Activated naive CD4-positive, alpha-beta T cell treated with anti-CD3 and anti-CD28 coated beads, Interleukin-2, amount 50 U/mL, for 72 hours (primary cell): ENCODE measurements at places on chromosomes 4 and X.

DNA sequence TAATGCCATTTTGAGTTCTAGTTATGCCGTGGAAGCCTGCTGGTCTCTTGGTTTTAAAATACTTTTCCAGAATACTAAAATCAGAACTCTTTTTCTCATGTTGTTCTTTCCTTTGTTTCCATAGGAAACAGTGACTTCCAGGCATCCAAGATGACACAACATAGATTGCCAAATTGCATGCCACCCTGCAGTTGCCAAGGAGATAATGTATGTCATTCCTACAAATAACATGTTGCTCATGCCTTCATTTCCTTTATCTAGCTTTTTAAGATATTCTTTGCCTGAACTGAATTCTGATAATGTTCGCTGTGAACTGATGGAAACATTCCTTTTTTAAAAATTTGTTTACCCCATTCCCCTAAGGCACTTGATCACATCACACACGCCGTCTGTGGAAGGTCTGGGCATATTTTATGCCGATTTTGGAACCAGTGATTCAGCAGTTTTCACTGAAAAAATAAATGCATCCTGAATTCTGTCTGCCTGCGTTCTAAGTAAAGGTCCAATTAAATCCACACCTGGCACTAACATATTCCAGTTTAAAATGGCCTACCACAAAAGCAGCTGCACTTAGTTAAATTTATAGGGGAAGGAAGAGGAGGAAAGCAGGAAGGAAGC, 38.0 kb upstream of the COX7B2 start:
- DNase-seq, result no peak

DNA sequence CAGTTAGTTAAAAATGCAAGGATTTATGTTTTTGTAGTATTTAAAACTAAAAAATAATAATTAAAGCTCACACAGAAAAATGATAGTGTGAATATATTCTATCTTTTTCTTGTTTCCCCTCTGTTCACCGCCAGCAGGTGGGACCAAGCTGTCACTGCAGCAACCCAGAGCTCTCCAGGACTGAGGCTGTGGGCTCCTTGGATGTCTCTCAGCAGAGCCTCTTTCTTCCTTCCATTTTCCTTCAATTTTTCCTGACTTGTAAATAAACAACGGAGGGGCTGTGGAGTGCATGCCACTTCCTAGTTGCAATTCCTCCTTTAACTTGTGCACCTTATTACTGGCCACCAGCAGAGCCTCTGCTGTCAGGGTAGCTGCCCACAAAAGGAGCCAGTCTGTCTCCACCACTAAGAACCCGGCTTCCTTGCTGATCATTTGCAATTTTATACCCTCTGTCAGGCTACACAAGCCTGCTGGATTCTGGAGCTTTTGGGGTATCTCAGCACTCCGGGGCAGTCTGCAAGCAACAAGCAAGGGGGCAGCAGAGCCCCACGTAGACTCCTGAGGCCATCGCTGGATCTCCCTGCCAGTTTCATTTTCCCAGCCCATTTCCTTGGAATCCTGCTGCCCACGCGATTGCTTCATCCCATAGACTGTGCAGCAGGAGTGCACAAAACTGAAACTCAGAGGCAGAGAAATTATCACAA, 1467.4 kb downstream of the C4orf33 start:
- no peak for DNase-seq

DNA sequence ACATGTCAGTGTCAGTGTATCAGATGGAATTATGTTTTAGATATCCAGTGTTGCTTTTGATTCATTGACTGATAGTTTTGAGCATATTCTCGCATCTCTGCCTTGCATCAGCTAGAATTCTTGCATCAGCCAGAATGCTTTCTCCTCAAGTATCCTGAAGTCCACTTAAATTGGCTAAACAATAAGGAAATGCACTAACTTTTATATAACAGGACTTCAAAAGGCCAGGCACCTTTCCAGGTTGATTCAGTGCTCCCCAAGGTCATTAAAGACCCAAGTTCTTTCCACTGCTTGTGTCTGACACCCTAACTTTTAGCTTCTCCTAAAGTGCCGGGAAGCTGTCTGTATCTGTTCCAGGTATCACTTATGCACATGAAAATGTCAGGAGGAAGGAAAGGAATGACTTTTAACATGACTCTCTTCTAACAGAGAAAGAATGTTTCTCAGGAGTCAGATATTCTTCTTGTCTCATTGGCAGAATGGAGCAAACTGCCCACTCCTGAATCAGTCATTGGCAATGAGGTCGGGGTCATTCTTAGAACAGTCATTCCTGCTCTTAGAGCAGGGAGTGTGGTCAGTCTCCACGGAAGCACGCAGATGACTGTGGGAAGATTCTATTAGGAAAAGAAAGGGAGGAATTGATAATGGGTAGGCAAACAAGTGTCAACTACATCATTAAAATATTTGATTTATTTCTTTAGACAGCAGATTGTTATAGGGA, 92.9 kb upstream of the TLL1 start:
- no peak for DNase-seq

- DNase-seq, result no peak
These were observed 189.2 kb upstream of the GK2 start for GRCh38 chr4:79597266-79597665.

DNA sequence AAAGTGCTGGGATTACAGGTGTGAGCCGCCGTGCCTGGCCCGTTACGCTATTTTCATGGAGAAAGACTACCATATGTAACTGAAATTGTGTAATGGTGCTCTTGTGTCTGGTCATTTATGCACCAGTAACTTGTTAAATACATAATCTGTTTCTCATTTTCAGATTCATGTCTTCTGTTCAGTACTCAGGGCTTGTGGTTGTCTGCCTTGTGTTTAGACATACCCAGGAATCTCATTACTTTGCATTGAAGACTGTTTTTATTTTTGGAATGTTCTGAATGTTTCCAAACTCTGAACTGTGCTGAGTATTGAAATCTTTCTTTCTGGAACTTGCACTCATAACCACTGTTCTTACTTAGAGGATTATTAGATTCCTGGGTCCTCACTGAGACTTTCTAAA, 52.8 kb downstream of the PDLIM5 start:
- DNase-seq, result no peak

DNA sequence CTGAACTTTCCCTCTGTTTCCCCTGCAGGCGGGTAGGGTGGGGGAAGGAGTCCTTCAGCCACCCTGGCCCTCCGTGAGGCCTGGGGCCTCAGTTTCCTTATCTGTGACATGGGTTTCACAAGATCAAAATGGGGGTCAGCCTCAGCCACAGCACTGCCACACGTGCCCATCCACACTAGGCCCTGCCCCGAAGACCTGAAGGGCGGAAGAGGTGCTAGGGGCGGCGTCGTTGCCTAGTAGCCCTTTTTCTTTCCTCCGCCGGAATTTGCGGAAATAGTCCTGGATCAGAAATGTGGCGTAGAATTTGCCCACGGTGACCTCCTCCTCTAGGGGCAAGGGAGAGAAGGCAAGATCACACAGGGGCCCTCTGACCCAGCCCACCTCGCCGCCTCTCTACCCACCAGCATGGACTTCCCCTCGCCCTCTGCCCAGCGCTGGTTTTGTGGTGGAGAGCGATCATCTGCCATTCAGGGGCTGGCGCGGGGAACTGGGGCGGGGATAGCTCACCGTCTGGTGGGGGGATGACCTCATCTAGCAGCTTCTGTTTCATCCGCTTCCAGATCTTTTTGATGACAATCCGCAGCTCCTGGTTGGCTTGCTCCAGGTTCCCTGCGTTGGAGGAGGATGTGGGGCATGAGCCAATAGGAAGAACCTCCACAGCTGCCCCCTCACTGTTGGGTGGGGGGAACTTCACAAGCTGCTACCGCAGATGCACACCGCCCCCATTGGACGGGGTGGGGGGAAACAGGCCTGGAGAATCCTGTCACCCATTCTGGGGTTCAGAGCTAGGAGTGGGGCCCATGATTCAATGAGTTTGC, 9.7 kb upstream of the SYP start:
- DNase-seq, result no peak

DNA sequence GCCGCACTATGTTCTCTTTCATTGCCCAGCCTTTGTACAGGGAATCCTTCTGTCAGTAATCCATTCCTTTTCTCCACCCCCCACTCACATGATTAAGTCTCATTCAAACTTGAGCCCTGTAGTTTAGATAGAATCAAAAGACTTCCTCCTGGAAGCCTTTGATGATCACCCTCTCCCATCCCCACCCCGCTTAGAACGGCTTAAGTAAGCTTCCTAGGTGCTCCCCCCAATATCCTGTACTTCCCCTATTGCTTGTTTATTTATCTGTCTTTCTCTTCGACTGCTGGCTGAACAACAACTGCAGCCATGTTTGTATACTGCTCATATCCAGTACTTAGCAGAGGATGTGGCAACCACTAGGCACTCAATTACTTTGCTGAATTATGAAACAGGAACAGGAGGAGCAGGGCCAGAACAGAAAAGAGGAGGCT, 38.5 kb upstream of the GPC3 start:
- no peak for DNase-seq

GRCh38 chr4:36041340-36041739, 203.0 kb downstream of the ARAP2 start:
- no peak for DNase-seq

- no peak for DNase-seq
These were observed 122.1 kb downstream of the MANBA start for GRCh38 chr4:102638621-102639020.

- DNase-seq, result no peak
These were observed 42.6 kb downstream of the RGS12 start for GRCh38 chr4:3335385-3335784.

- DNase-seq, result no peak
These were observed at the start of the genes SATL1 and ZNF711 for GRCh38 chrX:85243761-85244449. Gene SATL1, minus strand, starts transcription at chrX:85243779. Its CDS starts 134,811 bp downstream, at chrX:85108968. Gene ZNF711, plus strand, starts transcription at chrX:85243991. Its CDS starts 3,582 bp downstream, at chrX:85247573.

DNA sequence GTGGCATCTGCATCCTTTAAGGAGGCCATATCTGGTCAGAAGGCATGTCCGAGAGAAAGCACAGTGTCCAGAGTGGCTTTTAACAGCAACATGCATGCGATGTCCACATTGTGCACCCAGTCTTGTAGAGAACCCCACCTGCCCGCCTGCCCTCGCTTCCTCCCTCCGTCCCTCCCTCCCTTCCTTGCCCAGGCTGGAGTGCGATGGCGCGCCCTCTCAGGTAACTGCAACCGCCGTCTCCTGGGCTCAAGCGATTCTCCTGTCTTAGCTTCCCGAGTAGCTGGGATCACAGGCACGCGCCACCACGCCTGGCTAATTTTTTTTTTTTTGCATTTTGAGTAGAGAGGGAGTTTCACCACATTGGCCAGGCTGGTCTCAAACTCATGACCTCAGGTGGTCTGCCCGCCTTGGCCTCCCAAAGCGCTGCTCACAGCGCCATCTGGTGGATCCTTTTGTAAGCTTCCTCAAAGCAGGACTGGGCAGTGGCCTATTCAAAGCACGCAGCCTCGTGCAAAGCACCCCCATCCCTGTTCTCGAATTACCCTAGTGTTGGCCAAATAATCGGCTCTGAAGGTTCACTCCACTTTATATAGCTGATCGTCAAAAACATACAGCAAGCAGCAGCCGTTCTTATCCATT, 15.0 kb downstream of the BRCC3 start:
- DNase-seq, result peak; percentile 40

GRCh38 chr4:183337833-183338232, 15.6 kb upstream of the CLDN24 start:
- DNase-seq, result no peak

DNA sequence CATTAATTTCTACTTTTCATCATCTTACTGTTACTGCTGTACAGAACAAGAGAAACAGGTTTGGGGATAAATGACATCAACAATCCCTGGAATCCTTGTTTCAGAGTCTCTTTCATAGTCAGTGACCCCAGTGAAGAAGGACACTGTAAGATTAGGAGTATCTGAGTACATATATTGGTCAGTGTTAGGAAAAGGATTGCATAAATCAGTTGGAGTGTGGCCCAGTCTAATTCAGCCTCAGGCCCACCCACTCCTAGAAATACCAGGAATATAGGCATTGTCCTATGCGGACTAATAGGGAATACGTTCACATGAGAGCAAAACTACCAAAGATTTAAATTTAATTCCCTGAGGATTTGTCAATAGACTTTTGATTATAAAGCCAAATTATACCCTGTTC, 237.8 kb downstream of the LDB2 start:
- DNase-seq, result no peak

DNA sequence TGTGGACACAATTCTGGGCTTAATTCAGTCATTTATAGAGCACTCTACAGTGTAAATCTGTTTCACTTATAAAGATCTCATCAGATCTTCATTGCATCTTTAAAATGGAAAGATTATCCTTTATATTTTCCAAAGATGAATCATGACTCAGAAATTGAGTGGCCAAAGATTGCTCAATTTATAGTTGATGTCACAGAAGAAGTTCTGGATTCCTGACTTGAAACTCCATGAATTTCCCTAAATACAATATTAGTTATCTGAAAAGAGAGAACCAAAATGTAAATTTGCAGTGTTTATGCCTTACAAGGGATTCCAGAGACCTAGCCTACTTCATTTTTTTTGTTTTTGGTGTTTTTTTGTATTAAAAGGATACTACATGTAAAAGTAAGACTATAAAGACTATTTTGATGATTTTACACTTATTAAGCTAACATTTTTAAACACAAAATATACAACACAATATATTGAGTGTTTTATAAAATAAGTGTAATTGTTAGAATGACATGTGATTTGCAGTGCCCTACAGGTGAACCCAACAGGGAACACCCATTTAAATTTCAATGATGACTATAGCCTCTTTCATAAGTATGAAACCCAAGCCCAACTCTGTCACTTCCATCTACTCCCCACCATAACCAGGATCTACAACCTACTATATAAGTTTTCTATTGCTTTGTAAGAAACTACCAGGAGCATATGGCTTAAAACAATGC, 183.5 kb downstream of the PCDH7 start:
- DNase-seq, result no peak

GRCh38 chrX:96556886-96557285, 127.8 kb upstream of the DIAPH2 start:
- no peak for DNase-seq

GRCh38 chr4:81676537-81676936, 204.8 kb upstream of the RASGEF1B start:
- DNase-seq, result no peak

DNA sequence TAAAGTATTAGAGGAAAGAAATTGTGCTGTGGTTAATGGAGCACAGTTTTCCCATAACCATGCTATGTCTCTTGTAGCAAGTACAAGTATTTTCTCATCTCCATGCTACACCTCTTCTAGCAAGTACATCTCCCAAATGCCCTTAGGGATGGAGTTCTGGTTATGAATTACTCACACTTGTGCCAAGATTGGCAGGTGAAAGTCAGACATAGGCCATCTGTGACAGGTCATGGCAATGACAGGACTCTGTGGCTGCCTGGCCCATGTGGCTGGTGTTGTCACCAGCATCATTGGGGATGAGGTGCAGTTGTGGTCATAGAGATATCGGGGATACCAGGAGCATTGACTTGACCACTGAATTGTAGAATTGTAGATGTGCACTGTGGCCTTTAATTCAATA, 310.2 kb downstream of the FAT4 start:
- DNase-seq, result no peak

- no peak for DNase-seq
These were observed 66.8 kb upstream of the ANK2 start for GRCh38 chr4:112982680-112983079.

DNA sequence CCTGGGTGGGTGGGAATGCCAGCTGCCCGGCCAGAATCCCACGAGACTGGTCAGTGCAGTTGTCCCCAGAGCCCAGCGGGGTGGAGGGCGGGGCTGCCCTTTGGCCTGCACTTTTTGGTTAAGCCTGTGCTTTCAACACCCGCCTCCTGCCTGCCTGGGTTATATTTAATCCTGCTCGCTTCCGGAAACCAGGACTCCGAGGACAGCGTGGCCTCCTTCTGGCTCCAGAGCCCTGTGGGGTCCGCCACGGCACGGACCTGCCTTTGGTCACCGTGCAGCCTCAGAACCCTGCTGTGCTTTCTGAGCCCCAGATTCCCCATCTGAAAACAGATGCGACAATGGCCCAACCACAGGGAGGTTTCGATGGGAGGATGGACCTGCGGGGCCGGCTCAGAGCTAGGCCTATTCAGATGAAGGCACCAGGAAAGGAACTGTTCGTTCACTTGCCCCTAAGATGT, 29.4 kb upstream of the KIAA0232 start:
- DNase-seq, result no peak
